Germinal center (tissue), 1 donor: ENCODE measurements at places on chromosomes 11 and 22.

- DNase-seq: no peak
These were observed 51.5 kb downstream of the ALG9 start for GRCh38 chr11:111819829-111820237.

DNA sequence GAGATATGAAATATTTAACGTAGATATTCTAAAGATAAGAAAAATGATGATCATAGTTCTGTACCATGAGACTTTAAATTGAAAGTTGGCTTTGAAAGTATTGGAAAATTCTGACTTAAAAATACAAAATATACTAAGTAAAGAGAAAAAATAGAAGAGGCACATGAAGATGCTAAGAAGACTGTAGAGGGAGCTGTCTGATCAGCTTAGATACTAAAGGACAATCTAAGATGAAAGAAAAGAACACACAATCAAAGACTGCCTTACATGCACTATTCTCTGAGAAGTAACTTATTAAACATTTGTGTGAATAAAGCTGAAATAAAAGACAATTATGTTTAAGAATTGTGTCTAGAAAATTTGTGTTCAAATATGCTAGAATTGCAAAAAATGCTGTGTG, 55.1 kb downstream of the RBMXL2 start:
- DNase-seq: no peak

DNA sequence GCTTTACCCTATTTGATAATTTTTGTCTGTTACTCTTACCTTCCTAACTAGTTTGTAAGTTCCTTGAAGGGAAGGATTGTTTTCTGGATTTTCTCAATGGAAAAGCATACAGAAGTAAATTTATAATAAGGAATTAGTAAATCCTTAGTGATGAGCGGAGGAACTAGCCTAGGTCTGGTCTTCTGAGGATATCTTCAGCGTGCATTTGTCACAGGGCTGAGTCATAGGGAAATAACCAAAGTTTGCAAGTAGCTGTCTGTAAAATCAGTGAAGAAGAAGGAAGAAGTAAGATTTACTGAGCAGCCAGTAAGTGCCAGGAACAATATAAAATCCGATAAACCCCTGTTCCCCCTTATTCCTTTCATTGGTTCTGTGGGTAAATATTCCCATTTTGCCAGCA, 162.7 kb upstream of the SORL1-AS1 start:
- DNase-seq: no peak

- DNase-seq: no peak
These were observed 31.4 kb downstream of the LRFN4 start for GRCh38 chr11:66888282-66888681.

DNA sequence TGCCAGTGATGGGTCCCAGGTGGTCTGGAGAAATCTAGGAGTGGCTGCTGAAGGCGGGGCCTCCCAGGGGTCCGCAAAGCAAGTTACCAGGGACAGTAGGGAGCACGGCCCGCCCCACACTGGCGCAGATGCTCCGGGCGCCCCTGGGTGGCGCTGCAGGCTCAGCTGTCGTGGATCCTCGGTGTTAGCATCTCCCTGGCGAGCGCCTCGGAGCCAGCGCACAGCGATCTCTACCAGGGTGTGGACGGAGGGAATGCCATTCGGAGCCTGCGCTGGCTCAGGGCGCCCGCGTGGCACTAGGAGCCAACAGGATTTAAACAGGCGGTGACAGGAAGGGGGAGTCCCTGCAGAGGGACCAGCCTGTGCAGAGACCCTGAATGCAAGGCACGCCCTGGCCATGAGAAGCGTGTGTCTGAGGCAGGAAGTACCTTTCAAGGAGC, 20.2 kb downstream of the FADS3 start:
- DNase-seq: peak; percentile 86

GRCh38 chr11:61694602-61694939, 14.4 kb downstream of the DAGLA start:
- no peak for DNase-seq

DNA sequence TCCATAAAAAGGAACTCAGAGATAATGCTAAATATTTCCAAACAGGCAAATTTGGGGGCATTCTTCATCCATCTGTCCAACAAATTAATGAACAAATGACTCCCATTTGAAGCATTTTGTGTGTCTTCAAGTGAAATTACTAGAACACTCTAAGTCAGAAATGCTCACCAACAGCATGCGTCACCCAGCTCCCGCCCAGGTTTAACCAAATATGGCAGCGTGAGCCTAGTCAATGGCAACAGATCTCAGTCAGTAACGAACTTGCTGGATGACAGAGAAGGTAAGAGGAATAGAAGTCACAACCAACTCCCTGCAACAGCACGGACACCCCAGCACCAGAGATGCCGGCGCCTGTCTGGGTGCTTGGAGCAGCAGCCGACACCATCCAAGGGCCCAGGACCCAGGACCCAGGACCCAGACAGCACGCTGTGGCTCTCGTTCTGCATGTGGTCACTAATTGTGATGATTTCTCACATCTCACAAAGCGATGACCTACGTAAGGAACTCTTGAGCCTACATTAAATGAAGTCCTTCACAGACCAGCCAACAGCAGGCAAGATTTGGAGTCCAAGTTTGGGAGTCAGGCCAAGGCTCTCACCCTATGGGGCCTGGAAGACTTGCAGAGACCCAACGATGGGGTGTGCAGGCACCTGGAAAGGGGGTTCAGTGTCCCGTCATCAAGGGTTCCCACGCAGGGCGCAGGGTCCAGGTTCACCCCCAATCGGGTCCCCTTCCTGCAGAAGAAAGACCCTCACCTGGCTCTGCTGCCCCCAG, 556.9 kb downstream of the BRD1 start:
- no peak for DNase-seq

GRCh38 chr22:43227239-43227630, 40.3 kb upstream of the TTLL12 start:
- no peak for DNase-seq

GRCh38 chr11:46112961-46113607, 8.2 kb downstream of the PHF21A start:
- DNase-seq: peak; percentile 73

GRCh38 chr22:42236268-42236667, 34.2 kb downstream of the TCF20 start:
- DNase-seq: no peak

- no peak for DNase-seq
These were observed 48.5 kb downstream of the MICAL2 start for GRCh38 chr11:12158909-12159308.

GRCh38 chr11:32830413-32830738, 649 bp downstream of the PRRG4 start:
- peak; percentile 10 for DNase-seq
